Stimulated activated CD8-positive, alpha-beta memory T cell treated with anti-CD3 and anti-CD28 coated beads, Interleukin-7, amount 100 ng/mL, for 1 hour (primary cell): ENCODE measurements at places on chromosomes 16 and 17.

DNA sequence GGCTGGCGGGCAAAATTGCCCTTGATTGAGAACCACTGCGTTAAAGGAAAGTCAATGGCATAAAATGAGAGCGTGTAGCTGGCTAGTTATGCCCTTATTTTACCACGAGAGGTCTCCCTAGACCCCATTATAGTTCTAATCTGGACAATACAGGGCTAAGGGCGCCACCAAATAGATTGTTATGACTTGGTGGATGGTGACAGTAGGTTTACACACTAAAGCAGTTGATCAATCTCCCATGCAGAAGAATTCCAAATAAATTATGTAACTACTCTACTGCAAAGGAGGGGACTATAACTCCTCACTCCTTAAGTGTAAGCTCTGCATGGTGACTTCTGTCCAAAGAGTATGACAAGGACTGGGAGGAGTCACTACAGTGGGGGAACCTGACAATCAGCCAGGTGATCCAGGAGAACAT, 20.4 kb upstream of the YPEL2 start:
- no peak for DNase-seq

DNA sequence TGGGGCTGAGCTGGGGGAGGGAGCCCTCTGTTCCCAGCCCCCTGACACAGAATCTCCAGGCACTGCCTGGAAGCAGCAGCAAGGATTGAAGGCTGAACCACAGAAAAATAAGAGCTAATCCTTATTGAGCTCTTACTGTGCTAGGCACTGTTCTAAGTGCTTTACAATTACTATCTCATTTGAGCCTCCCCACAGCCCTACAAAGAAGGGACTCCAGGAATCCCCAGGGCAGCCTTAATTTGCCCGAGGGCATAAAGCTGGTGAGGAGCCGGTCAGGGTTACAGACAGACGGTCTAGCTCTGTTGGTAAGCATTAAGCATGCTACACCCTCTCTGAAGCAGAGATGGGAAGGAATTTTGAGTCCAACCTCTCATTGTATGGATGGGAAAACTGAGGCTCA, 7.0 kb downstream of the SAMD14 start:
- DNase-seq, result no peak

GRCh38 chr17:37813751-37814150, 68.9 kb upstream of the HNF1B start:
- DNase-seq, result no peak

DNA sequence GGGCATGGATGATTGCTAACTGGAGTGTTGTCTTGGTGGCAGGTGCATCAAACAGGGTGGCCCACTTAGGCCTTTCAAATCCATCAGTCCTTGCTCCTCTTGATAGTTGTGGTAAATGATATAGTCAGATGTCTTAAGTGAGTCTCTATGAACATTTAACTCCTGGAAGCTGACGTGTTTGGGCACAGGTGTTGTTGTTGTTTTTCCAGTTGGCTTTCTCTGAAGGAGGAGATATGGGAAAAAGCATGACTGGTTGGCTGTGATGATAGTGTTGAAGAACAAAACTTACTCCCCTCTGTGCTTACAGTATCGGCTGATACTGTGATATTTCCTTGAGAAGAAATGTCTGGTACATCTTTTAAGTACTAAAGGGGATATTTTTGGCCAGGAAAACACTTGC, 18.0 kb downstream of the TNRC6A start:
- DNase-seq, result no peak

DNA sequence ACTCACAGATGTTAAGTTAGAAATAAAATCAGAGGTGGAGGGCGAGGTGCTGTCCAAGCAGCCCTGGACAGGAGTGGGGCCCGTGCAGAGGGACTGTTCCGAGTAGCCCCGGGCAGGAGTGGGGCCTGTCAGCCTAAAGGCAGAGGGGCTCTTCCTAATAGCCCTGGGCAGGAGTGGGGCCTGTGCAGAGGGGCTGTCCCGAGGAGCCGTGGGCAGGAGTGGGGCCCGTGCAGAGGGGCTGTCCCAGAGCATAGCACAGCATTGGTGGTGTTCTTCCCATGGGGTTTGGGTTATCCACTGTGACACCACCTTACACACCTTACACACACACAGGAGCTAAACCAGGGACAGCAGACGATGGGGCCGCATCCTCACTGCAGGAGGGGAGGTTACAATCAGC, 10.4 kb downstream of the CEP131 start:
- DNase-seq, result no peak

DNA sequence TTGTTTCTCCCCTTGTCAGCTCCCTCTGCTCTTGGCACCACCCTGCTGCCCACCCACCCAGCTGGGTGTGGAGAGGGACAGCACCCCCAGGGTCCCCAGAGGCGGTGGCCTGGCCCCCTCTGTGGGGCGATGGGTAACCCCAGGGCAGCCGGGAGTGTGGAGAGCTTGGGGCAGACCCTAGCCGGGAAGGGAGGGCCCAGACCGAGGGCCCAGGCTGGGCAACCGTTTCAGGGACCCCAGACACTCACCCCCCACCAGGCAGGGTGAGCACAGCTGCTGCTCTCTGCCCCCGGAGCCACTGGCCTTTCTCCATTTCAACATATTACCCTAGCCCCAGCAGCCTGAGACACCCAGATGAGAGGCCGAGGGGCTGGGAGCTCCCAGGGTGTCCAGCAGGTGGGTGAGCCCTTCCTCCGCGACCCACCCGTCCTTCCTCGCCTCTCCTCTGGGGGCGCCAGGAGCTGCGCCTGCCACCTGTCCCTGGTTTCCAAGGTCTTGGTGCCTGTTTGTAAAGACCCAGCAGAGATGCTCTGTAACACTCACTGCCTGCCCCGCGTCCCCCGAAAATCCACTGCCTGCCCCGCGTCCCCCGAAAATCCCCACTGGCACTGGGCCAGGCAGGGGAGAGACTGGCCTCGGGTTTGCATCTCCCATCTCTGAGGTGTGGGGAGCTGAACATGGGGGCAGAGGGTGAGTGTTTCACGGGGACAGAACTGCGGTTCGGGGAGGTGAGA, 45.4 kb downstream of the BAHCC1 start:
- DNase-seq, result no peak
